Sciatic nerve (tissue), 2 donors: ENCODE measurements at places on chromosomes 6 and 20. TPM values are rescaled to one million over a fixed set of nuclear protein-coding genes. Genes with fewer than 3 reads are reported as not detected.

The TREM2 gene
- total RNA-seq, result 8.8 TPM

The TMEM200A gene
- total RNA-seq, result 18.5 TPM

The PRDM1 gene
- 15.9 TPM for total RNA-seq

The ARFGAP1 gene
- total RNA-seq, result 81.6 TPM

The ESF1 gene
- 21.5 TPM for total RNA-seq

The TINAG gene
- total RNA-seq, result 0.31 TPM

The ADGB gene
- total RNA-seq, result 0.31 TPM

The MEI4 gene
- total RNA-seq, result 0.13 TPM

The GPX5 gene
- not detected for total RNA-seq

The RGS17 gene
- total RNA-seq, result 0.31 TPM

The PI16 gene
- total RNA-seq, result 91.7 TPM

The HDGFL1 gene
- not detected for total RNA-seq

The TRIM31 gene
- total RNA-seq, result not detected
